HepG2 (cell line): ENCODE measurements at places on chromosomes 2 and 18. TPM values are rescaled to one million over a fixed set of nuclear protein-coding genes. Genes with fewer than 3 reads are reported as not detected.
A peak's percentile ranks its signal among the peaks of the same experiment; 100 is the strongest.

- DNase-seq: no peak
- H3K36me3 ChIP-seq: peaks cover 13% of the 10 kb centered on the region
- peak overlapping the region; percentile 76 for H3K27ac ChIP-seq
- peak overlapping the region; percentile 84 for H3K4me3 ChIP-seq
- peaks cover 62% of the 10 kb centered on the region for H3K4me1 ChIP-seq
Observed at GRCh38 chr2:231785822-231786176, 446 bp upstream of the COPS7B start.

The IL36A gene
- not detected in 2 replicates for polyA plus RNA-seq

The ZBTB7C gene
- 0.01 TPM in 1 of 2 replicates, not detected in the other for polyA plus RNA-seq

DNA sequence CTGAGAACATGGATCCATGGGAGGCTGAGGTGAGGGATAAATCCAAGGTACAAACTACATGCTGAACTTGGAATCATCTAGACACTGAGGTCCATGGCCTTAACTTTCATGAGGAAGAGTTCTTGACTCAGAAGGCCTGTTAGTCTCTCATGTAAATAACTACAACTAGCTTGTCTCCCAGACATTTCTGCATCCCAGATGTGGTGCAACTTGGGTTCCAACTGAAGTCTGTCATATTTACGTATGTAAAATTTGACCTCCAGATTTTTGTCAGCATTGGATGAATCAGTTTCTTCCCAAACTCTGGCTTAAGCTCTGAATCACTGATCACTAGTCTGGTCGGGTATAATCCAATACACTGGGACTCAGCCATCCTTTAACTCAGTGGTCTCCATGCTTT is 306.9 kb downstream of the PDE11A start:
- no peaks in the 10 kb centered on the region for H3K27me3 ChIP-seq
- H3K4me1 ChIP-seq: peaks cover 17% of the 10 kb centered on the region
- H3K36me3 ChIP-seq: no peaks in the 10 kb centered on the region

- H3K36me3 ChIP-seq: no peaks in the 10 kb centered on the region
- no peak overlapping the region for H3K27ac ChIP-seq
- H3K4me3 ChIP-seq: no peak overlapping the region
- no peak for DNase-seq
- H3K27me3 ChIP-seq: no peaks in the 10 kb centered on the region; the same call in 1 of the 2 replicates
Observed at GRCh38 chr2:219798430-219798829, 171.0 kb downstream of the SLC4A3 start.

DNA sequence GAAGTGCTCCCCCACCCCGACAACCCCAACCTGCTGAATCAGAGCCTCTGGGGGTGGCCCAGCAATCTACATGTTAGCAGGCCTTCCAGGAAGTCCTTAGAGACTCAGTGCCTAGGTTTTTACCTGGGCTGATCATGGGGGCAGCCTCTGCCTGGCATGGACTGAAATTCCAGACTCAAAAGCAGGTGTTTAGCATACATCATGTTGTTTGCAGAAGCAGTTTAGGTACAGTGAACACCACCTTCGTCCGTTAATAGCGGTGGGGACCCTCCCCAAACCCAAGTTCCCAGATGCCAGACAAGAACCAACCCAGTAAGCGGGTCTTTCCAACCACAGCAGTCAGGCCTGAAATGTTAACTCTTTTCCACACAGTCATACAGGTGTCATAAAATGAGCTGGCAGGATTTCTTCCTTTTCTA is 26.4 kb upstream of the GALR1 start:
- no peak overlapping the region for H3K27ac ChIP-seq
- no peaks in the 10 kb centered on the region for H3K27me3 ChIP-seq
- no peak overlapping the region for H3K4me3 ChIP-seq
- DNase-seq: no peak

- no peak overlapping the region for H3K27ac ChIP-seq
- H3K36me3 ChIP-seq: no peaks in the 10 kb centered on the region
- no peak for DNase-seq
Observed at GRCh38 chr2:19471491-19471890, 113.1 kb upstream of the OSR1 start.

GRCh38 chr2:198525211-198525969 is 721.0 kb downstream of the PLCL1 start:
- no peaks in the 10 kb centered on the region for H3K27me3 ChIP-seq
- H3K4me3 ChIP-seq: no peak overlapping the region
- H3K36me3 ChIP-seq: no peaks in the 10 kb centered on the region
- H3K4me1 ChIP-seq: no peaks in the 10 kb centered on the region
- DNase-seq: no peak

DNA sequence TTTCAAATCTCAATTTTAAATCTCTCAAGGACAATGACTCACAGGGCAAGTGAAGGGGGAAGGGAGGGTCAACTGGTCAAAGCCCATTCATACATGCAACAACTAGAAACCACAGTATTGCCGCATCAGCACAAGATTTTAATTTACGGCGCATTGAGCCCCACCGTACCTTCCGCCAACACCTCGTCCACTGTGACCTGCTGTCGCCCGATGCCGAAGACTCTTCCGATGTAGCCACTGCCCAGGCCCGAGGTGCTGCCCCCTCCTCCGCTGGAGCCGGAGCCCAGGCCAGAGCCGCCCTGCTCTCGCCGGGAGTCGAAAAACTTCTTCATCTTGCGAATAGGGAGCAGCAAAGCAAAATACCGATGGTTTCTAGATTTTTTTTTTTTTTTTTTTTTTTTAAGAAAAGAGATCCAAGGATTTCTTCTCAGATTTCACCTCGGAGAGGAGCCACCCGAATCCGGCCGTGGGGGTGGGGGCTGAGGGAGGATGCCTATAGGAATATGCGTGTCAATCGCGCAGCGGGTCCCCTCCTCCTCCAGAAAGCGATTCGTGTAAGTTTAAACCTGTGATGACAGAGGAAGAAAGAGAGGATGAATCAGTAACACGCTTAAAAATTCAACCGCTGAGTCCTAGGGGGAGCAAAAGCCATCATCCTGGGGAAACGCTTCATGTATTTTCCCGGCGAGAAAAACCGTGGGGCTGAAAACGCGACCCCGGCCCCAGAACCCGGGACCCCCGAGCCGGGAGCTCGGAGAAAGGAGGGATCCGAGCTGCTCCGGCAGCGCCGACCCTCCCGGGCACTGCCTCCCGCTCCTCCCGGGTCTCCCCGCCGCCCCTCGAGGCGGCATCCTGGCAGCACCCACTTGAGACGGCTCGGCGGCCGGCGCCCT is 584 bp downstream of the AAK1 start:
- peaks cover 3% of the 10 kb centered on the region; the same call in 1 of the 3 replicates for H3K27me3 ChIP-seq
- H3K27ac ChIP-seq: peak overlapping the region; percentile 92
- no peaks in the 10 kb centered on the region for H3K36me3 ChIP-seq
- peaks cover 55% of the 10 kb centered on the region for H3K4me1 ChIP-seq
- peak; percentile 85 for DNase-seq

The DNAH6 gene
- polyA plus RNA-seq: 0.01 TPM in 1 of 2 replicates, not detected in the other

The COL6A3 gene
- 0.01 and 0.03 TPM in 2 replicates for polyA plus RNA-seq

GRCh38 chr2:45688479-45689298 is 37.2 kb downstream of the PRKCE start:
- H3K27me3 ChIP-seq: no peaks in the 10 kb centered on the region; the same call in 1 of the 2 replicates
- no peak overlapping the region for H3K4me3 ChIP-seq
- no peaks in the 10 kb centered on the region for H3K4me1 ChIP-seq
- H3K36me3 ChIP-seq: no peaks in the 10 kb centered on the region

GRCh38 chr2:119126650-119127049 is 31.9 kb downstream of the C1QL2 start:
- H3K27me3 ChIP-seq: peaks cover 42% of the 10 kb centered on the region; the same call in 2 of the 3 replicates
- DNase-seq: peak; percentile 26
- no peaks in the 10 kb centered on the region for H3K36me3 ChIP-seq
- no peak overlapping the region for H3K27ac ChIP-seq
- H3K4me3 ChIP-seq: no peak overlapping the region
- H3K4me1 ChIP-seq: no peaks in the 10 kb centered on the region

GRCh38 chr2:239311132-239312040 is 89.4 kb downstream of the HDAC4 start:
- H3K4me1 ChIP-seq: no peaks in the 10 kb centered on the region
- no peak overlapping the region for H3K4me3 ChIP-seq
- no peak overlapping the region for H3K27ac ChIP-seq
- DNase-seq: no peak

- no peaks in the 10 kb centered on the region for H3K36me3 ChIP-seq
- DNase-seq: no peak
- peak overlapping the region; percentile 76; the same call in 1 of the 2 replicates for H3K4me3 ChIP-seq
- peaks cover 26% of the 10 kb centered on the region for H3K4me1 ChIP-seq
- 0 out of 3 replicates have a peak, but pooled peaks cover 4% of the 10 kb centered on the region for H3K27me3 ChIP-seq
Observed at GRCh38 chr2:64918220-64918886, 70.8 kb upstream of the SLC1A4 start.
